Effector memory CD8-positive, alpha-beta T cell (primary cell): ENCODE measurements at places on chromosomes 3 and 15.

DNA sequence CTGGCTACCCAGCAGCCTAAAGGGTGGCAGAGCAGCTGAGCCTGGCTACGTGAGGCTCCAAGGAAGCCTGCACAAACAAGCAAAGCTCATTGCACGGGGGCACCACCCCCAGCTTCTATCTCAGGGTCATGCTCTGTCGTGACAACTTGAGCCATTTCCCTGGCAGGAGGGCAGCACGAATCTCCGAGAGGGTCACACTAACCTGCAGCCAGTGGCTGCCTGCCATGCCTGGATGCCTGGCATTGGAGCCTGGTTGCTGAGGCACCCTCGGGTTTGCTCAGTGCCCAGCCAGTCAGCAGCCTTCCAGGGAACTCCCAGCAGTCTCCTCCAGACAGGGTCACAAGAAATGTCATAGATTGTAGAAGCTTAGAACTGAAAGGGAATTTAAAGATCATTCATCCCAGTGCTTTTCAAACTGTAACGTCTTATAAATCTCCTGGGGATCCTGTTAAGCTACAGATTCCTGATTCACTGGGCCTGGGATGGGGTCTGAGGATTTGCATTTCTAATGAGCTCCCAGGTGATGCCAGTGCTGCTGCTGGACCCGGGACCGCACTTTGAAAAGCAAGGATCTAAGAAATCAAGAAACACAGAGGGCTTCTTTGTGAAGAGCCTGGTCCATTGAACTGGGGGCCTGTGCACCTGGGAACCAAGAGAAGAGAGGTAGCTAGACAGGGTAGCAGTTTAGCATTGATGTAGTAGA lies 48.4 kb downstream of the TMEM266 start:
- DNase-seq: no peak

DNA sequence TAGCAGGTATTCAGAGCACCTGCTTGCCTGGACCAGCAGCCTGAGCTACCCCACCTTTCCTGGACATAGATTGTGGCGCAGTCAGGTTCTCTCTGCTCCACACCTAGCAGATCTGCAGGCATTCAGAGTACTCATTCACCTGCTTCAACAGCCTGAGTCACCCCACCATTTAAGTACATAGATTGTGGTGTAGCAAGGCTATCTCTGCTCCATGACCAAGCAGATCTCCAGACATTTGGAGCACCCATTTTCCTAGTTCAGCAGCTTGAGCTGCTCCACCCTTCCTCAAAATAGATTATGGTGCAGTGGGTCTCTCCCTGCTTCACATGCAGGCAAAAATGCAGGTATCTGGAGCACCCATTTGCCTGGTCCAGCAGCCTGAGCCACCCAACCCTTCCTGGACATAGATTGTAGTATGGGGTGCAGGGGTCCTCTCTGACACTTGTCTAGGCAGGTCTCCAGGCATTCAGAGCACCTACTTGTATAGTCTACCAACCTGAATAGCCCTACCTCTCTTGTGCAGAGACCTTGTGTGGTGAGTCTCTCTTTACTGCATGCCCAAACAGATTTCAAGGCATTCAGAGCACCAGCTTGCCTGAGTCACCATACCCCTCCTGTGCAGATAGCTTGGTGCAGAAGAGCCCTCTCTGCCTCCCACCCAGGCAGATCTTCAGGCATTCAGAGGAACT lies 466.0 kb upstream of the THBS1 start:
- no peak for DNase-seq

DNA sequence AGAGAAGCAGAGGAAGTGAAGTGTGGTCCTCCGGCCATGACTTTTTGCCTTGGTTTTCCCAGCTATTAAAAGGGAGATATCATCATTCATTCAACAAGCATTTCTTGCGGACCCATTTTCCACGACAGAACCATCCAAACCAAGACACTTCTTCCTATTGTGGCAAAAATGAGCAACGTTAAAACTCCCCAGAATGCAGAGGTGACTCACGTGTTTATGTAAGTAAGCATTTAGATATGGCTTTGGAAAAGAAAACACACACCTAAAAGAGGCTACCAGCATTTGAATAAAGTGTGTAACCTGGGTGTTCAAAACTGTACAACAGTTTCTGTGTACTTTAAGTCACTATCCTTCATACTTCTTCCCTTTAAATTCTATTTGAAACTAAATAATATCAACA lies 181.3 kb downstream of the RORA start:
- no peak for DNase-seq

GRCh38 chr3:40623567-40623966 lies 98.8 kb downstream of the ZNF621 start:
- DNase-seq: no peak

DNA sequence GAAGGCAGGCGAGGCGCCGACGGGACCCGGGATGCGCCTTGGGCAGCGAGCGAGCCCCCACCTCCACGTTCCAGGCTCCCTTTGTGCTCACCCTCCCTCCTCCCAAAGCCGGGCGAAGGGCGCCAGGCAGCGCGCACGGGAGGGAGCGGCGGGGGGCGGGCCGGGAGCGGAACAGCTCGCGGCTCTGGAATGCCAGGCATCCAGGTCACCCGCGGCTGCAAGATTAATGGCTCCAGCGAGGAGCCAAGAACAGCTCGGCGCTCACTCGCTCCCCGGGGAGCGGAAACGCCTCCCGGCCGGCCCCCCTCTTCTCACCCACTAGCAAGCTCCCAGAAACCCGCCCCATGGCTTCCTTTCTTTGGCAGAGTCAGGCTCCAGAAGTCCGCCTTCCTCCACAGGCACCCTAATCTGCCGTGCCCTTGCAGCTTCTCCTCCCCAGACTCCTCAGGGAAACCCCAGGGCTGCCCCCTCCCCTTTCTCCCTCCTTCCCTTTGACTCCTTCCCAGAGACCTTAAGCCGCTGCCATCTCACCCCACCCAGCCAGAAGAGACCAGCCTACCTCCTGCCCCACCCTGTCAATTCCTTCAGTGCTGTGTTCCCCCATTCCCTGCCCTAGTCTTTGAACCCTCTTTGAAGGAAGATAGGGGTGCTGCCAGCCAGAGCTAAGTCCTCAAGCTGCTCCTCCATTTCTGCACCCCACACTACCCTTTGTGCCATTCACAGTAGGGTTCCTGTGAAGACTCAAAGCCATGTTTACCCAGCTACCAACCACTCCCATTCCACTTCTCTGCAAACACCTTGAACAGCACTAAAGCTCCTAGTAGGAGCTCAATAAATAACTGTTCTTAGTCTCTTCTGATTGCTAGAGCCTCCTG lies 9.9 kb downstream of the AMOTL2 start:
- no peak for DNase-seq

DNA sequence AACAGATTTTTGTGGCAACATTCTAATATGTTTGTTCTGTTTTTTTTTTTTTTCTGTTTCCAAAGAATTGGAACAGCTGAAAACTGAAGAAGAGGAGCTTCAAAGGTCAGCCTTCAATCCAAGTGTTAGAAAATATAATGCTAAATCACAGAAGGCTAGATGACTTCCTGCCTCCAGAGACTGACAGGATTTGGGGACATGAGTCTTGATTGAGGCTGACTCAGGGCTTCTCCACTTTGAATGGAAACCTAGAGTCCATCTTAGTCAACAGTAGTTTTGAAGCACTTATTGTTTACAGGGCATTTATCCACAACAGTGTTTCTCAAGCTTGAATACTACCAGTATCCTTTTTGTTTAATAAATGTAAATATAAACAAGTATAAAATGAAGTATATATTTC lies 44.5 kb upstream of the RAD51 start:
- no peak for DNase-seq

DNA sequence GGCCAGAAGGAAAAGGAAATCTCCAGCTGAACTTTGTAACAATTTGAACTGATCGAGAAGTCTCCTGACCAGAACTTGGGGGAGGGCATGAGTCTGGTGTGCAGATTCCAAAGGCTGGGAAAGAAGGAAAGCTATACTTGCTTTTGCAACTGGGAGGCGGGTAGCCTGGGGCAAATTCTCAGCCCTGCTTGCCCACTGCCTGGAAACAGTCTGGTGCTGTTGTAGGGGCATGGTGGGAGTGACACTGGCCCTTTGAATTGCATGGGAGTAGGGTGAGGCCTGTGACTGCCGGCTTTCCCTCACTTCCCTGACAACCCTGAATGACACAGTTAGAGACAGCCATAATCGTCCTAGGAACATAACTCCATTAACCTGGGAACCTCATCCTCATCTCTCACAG lies 114.0 kb upstream of the POU1F1 start:
- DNase-seq: no peak

GRCh38 chr3:163450698-163451097 lies 1627.6 kb downstream of the SI start:
- DNase-seq: no peak

DNA sequence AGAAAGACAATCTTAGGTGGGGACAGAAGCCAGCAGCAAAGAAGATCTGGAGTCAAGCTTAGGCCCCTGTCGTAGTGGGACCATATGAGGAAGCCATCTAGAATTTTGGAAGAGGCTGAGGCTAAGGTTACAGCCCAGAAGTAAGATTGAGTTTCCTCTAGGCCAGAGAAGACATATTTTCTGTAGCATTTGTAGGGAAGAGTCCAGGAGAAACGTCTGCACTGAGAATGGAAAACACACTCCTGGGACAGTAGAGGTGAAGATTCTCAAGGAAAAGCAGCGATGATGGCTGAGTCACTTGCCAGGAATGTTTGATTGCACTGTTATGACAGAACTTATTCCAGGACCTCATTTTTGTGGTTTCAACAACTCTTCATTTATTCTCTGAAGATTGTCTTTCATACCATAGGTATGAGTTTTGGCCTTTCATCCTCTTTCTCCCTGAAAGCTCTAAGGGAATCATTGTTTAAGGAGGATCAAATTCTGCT lies 107.2 kb downstream of the GTPBP8 start:
- DNase-seq: no peak

- no peak for DNase-seq
Observed at GRCh38 chr15:40053831-40054604, 15.0 kb upstream of the SRP14 start.

GRCh38 chr3:182105875-182106274 lies 394.1 kb downstream of the SOX2 start:
- no peak for DNase-seq
